ENCODE measurements at places on chromosomes 1 and 21. TPM values are rescaled to one million over a fixed set of nuclear protein-coding genes. Genes with fewer than 3 reads are reported as not detected.
A peak's percentile ranks its signal among the peaks of the same experiment; 100 is the strongest.

DNA sequence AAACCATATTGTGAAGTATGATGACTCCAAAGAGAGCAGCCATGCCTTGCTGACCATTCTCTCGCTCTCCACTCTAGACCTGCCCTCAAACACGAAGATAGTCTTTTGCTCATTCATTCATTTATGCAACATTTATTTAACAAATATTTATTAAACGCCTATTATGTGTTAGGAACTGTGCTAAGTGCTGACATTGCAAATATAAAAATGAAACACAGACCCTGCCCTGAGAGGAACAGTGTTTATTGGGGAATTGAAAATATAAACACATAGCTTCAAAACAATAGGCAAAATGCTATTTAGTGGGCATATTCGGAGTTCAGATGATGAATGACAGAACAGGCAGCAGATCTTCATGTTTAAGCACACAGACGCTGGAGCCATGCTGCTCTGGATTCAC is 213.6 kb downstream of the NUF2 start:
- no peaks in the 10 kb centered on the region for H3K4me1 ChIP-seq
- no peaks in the 10 kb centered on the region for H3K27me3 ChIP-seq
- no peak overlapping the region for H3K27ac ChIP-seq
- DNase-seq, result no peak
- H3K4me3 ChIP-seq, result no peak overlapping the region
- no peaks in the 10 kb centered on the region for H3K36me3 ChIP-seq

DNA sequence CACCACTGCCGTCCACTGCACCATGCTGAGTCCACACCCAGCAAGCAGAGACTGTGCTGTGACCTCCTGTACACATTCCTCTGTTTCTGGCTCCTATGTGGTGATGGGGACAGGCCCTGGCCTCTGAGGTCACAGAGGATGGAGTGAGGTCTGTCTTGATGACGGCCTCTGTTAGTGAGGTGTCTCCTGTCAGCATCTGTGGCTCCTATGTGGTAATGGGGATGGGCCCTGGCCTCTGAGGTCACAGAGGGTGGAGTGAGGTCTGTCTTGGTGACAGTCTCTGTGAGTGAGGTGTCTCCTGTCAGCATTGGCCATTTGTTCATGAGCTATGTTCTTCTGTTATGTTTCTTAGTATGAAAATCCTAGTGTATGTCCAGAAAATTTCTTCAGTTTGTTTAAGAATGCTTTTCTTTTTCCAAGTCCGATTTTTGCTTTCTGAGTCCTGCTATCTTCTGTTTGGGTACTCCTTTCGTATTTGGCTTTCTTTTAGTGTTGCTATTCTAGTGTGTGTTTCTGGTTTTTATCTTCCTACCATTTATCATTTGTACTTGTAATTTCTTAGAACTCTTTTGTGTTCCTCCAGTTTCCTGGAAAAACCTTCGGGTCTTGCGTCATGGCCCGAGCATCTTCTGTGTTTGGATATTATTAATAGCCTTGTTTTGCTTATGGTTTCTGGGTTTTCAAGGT is 13.4 kb downstream of the SNAP47 start:
- H3K27ac ChIP-seq, result no peak overlapping the region
- no peak overlapping the region for H3K4me3 ChIP-seq
- peaks cover 4% of the 10 kb centered on the region for H3K4me1 ChIP-seq

DNA sequence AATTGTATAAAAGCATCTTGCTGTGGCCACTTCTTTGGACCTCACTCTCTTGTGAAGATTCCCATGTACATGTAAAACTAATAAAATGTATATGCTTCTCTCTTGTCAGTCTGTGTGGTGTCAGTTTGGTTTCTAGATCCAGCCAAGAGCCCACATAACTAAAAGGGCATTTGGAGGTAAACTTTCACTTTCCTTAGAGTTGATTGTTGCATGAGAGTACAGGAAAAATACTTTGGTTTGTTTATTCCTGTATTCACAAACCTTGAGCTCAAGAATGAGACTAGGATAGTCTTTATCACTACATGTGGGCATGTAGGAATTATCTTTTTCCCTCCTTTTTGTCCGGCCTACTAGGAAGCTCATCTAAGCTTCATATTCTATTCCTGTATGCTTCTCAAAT is 50.9 kb downstream of the KCTD3 start:
- no peak overlapping the region for H3K4me3 ChIP-seq
- no peak for DNase-seq
- no peak overlapping the region for H3K27ac ChIP-seq
- H3K36me3 ChIP-seq, result no peaks in the 10 kb centered on the region

- H3K4me3 ChIP-seq, result no peak overlapping the region
- no peaks in the 10 kb centered on the region for H3K4me1 ChIP-seq
- no peaks in the 10 kb centered on the region for H3K27me3 ChIP-seq
- H3K36me3 ChIP-seq, result no peaks in the 10 kb centered on the region
- no peak overlapping the region for H3K27ac ChIP-seq
- DNase-seq, result no peak
Measured at GRCh38 chr1:189357317-189357716, 1120.3 kb downstream of the BRINP3 start.

DNA sequence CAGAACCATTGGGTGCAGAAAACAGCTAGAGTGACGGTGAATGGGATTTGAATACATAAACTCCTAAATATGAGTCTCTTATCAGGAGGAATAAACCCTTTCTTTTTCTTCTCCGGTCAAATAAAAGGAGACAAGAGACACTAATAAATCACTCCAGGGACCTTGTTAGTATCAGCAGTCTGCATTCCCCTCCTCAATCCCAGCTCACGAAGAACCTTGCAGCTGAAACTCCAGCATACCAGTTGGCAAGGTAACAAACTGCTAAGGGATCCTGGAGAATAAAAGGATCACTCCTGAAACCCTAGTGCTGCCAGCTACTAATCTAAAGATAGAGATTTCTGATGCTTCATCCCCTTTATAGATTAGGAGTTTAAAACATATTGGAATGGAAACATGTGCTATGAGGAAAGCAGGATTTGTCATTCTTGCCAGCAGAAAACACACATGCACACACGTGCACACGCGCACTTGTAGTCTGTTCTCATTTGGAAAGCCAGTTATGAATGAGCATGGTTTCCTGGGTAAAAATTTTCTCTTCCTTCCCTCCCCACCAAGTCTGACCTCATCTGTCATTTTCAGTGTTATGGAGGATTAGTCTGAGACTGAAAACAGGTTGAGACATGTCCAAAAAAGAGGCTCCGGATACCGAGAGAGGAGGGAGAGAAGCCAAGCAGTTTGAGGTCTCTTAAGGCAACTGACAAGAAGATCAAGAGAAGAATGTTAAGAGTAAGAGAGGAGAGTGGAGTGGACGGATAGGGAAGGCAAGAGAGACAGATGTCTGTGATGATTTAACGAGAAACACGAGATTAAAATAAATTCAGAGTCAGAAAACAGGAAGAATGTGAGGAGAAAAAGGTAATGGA is 10.9 kb downstream of the IER5 start:
- DNase-seq, result no peak
- no peaks in the 10 kb centered on the region for H3K27me3 ChIP-seq
- no peaks in the 10 kb centered on the region for H3K36me3 ChIP-seq
- H3K27ac ChIP-seq, result no peak overlapping the region

DNA sequence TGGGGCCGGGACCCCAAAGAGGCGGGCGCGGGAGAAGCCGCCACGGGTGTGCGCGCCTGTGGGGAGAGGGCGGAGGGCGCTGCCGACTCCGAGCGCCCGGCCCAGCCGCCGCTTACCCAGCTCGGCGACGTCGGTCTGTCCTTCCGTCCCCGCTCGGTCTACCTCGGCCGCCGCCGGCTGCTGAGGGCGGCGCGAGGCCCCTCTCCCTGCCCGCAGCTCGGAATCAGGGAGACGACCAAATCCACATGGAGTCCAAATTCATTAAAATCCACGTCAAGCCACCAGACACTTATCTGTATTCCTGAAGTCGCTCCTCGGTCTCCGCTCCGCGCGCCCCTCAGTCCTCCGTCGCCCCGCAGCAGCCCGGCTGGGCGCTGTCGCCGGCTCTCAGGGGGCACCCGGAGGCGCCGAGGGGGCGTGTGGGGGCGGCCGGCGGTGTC is 637 bp downstream of the PLXNA2 start:
- peak overlapping the region; percentile 80 for H3K4me3 ChIP-seq
- no peak for DNase-seq
- no peaks in the 10 kb centered on the region for H3K27me3 ChIP-seq

LRRIQ3 gene
- total RNA-seq, result 5.7 TPM

PRAMEF17 gene
- total RNA-seq, result not detected
